Ovary (tissue), 10 donors: ENCODE measurements at places on chromosomes 5 and 9. TPM values are rescaled to one million over a fixed set of nuclear protein-coding genes. Genes with fewer than 3 reads are reported as not detected.

The LHX3 gene
- not detected for total RNA-seq

DNA sequence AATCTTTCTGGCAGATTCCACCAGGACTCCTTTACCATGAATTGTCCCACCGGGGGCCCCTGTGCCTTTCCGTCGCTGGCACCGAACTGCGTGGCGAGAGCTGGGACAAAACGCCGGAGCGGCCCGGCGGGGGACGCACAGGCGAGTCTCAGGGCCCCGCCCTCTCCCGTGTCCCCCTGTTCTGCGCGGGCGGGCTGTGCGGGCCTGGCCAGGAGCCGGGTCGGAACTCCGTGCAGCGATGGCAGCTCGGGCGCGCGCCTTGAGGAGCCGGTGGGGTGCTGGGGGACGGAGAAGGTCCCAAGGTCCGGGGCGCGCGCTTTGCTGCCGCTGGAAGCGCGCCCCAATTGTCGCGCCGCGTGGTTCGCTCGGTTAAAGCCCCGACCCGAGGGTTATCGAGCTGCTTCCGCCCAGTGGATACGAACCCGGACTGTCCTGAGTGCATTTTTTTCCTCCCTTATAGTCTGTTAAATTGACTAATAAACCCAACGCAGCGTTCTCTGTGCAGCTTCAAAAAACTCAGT lies 125.3 kb downstream of the TMEM174 start:
- no peak for DNase-seq

DNA sequence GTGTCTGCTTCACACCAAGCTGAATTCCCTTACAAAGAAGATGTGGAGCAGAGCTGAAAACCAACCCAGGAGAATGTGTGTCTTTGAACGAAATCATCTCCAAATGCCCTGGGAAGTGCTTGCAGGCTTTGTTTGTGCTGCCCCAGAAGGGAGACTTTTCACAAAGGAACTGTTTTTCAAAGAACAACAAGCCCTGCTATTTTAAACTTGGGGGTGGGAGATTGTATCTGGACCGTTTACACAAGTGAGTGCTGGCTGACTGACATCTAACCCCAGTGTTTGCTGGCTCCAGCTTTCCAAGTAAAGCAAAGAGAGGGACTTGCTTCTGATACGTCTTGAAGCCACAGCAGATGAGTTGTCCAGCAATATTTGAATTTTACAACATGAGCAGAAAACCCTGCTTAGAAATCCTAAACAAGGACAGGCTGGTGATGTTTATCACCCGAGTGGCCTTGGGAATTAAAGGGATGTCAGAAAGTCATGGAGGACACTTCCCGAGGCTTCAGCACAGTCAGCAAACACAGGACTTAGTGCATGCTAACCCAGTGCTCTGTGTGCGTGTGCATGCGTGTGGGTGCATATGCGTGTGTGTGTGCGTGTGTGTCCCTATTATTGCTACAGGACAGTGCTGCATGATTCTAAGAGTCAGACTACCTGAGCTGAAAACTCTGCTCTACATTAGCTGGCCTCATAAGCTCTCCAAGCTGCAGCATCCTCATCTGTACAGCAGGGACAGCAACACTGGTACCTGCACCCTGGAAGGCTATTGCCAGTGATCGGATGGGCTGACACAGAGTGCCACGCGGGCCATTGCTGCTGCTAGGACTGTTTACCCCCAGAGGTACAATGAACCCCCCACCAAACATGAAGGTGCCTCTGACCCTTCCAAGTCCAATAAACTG lies 1.4 kb downstream of the ADAMTS12 start:
- no peak for DNase-seq

GRCh38 chr5:15510092-15510491 lies 10.1 kb downstream of the FBXL7 start:
- no peak for DNase-seq

- no peak for DNase-seq
Measured at GRCh38 chr5:133475986-133476385, 136.4 kb downstream of the FSTL4 start.

DNA sequence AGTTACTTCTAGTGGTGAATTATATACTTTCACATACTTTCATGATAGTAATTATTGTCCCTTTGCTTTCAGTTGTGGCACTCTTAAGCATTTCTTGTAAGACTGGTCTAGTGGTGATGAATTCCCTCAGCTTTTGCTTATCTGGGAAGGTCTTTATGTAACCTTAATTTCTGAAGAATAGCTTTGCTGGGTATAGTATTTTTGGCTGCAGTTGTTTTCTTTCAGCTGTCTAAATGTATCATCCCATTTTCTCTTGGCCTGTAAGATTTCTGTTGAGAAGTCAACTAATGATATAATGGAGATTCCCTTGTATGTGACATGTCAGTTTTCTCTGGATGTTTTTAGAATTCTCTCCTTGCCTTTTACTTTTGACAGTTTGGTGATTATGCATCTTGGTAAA lies 41.0 kb downstream of the TMEM38B start:
- DNase-seq = no peak

The HAPLN1 gene
- total RNA-seq = not detected

The LCN1 gene
- total RNA-seq = not detected

GRCh38 chr5:93184041-93184440 lies 397.0 kb downstream of the NR2F1-AS1 start:
- no peak for DNase-seq

DNA sequence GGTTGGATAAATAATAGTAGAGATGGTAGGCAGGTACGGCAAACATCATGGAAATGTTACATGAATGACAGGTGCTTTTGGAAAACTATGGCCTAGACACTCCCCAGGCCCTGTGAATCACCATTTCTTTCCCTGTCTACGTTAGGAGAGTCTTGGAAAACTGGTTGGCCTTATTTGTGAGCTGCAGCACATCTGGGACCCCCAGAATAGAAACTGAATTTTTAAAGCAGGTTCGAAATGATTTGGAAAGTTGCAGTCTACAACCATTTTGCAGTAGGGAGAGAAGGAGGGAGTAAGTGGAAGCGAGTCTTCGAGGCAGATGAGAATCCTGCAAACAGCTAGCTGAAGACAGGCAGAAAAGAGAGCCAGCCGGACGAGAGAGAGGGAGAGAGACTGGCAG lies 13.0 kb downstream of the C1QTNF2 start:
- DNase-seq = no peak

The NTMT1 gene
- total RNA-seq = 11.9 TPM

The ZBED3 gene
- 19.7 TPM for total RNA-seq

The MVB12B gene
- 21.3 TPM for total RNA-seq

DNA sequence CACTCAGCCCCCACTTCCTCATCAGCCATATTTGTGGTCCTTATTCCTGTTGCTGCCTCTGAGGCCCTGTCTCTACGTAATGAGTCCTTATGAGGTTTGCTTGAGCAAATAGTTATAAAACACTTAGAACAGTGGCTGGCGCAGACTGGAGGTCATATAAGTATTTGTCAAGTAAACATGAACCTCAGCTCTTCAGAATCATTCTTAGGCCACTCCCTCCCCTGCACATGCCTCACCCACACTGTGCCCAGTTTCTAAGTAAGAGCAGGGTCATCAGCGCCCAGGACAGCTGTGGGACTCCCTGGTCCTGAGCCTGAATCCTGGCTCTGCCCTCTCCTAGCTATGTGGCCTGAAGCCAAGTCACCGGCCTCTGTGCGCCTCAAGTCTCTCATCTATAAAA lies 4.0 kb downstream of the ST6GALNAC4 start:
- no peak for DNase-seq

- no peak for DNase-seq
Measured at GRCh38 chr5:142957528-142957927, 187.4 kb downstream of the ARHGAP26 start.

DNA sequence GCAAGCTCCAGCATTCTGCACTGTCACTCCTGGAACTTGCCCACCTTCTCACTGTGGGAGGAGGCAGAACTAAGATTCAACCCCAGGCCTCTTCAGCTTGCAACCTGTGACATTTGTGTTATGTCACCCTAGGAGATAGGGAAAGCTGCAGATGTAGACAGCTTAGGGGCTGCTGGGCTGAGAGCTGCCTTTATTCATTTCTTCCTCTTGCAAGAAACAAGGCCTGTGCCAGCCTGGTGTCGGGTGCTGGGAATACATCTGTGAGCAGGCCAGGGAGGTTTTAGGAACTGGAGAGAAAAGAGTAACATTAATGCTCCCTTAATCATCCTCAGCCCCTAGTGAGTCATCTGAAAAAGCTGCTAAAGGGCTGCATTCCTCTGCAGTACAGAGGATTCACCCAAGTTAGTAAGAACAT lies 101.8 kb downstream of the FGF18 start:
- DNase-seq = peak; percentile 62

- DNase-seq = no peak
Measured at GRCh38 chr5:66701244-66701643, 105.1 kb downstream of the MAST4 start.

GRCh38 chr5:95884511-95884910 lies 62.0 kb upstream of the GLRX start:
- no peak for DNase-seq

- DNase-seq = peak; percentile 92
Measured at GRCh38 chr5:177133096-177133852, at the start of gene NSD1. NSD1 (plus strand) TSS chr5:177133773; CDS start chr5:177135104, 1,331 bp downstream.

The RASEF gene
- 1.3 TPM for total RNA-seq

The TNC gene
- total RNA-seq = 3.8 TPM

DNA sequence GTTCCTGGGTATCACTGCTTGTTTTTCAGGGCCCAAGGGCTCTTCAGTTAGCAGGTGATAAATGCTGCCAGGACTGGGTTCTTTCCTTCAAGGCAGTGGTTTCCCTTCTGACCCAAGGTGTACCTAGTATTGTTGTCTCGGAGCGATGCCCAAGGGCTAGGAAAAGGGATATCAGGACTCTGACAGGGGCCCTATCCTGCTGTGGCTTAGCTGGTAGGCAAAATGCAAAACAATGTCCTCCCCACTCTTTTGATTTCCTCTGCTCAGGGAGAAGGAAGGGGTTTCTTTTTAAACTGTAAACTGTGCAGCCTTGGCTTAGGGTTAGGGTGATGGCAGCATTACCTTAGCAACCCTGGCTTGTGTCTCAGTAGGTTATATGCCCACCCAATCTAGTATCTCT lies 508.8 kb upstream of the CTNND2 start:
- no peak for DNase-seq

The C9orf153 gene
- total RNA-seq = 0.12 TPM

The PCDHGA8 gene
- 3.6 TPM for total RNA-seq

The RNF224 gene
- not detected for total RNA-seq

- no peak for DNase-seq
Measured at GRCh38 chr9:112327718-112328450, 5.5 kb downstream of the PTBP3 start.

DNA sequence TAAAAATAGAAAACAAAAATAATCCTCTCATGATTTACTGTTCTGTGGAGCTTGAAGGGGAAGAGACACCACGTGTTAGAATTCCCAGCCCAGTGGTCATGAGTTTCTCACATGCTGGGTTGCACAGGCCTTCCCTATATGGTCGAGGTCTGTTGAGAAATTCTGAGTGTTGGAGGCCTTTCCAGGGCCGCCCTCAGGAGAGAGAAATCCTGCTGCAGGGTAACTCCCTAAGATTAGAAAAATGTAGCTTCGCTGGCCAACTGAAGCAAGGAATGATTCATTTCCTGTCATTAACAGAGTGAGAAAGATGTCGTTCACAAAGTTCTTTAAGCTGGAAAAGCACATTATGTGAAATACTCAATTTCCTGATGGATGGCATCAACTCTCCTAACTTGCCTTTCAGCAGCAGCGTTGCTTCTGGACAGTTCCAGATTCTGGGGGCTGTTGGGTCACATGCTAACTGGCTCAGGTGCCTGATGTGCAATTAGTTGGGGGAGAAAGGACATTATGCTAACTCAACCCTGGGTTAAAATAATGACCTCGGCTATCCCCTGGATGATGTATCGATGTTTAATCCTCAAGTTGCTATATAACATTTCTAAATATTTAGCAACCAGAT lies 104.8 kb upstream of the CD180 start:
- DNase-seq = peak; percentile 59

- no peak for DNase-seq
Measured at GRCh38 chr9:98652741-98653140, 56.0 kb downstream of the GABBR2 start.

The ECSCR gene
- 4.4 TPM for total RNA-seq

GRCh38 chr5:167294882-167295680 lies 996.4 kb upstream of the WWC1 start:
- DNase-seq = no peak

The CTXN3 gene
- not detected for total RNA-seq

- peak; percentile 65 for DNase-seq
Measured at GRCh38 chr5:36507332-36507952, 99.0 kb upstream of the SLC1A3 start.

The GABRA6 gene
- total RNA-seq = not detected

GRCh38 chr9:136950656-136951276 lies 1.3 kb upstream of the LCN12 start:
- DNase-seq = no peak

The LHX2 gene
- 0.87 TPM for total RNA-seq

GRCh38 chr5:142486581-142486980 lies 161.8 kb upstream of the SPRY4 start:
- DNase-seq = no peak

DNA sequence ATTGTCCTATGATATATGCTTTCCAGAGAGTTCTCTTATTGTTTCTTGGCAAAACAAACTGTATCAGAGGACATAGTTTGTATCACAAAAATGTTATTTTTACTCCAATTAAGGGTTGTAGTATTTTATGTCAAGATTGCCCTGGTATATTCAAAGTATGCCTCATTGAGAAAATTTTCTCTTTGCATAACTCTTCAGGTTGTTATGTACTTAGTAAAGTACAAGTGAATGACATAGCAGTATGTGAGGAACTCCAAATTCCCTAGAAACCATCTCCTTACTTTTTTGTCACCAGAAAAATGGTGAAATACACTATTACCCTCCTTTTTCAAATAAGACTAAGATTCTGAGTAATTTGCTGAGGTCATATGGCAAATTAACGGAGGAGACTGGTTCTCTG lies 355.3 kb downstream of the NFIB start:
- no peak for DNase-seq

DNA sequence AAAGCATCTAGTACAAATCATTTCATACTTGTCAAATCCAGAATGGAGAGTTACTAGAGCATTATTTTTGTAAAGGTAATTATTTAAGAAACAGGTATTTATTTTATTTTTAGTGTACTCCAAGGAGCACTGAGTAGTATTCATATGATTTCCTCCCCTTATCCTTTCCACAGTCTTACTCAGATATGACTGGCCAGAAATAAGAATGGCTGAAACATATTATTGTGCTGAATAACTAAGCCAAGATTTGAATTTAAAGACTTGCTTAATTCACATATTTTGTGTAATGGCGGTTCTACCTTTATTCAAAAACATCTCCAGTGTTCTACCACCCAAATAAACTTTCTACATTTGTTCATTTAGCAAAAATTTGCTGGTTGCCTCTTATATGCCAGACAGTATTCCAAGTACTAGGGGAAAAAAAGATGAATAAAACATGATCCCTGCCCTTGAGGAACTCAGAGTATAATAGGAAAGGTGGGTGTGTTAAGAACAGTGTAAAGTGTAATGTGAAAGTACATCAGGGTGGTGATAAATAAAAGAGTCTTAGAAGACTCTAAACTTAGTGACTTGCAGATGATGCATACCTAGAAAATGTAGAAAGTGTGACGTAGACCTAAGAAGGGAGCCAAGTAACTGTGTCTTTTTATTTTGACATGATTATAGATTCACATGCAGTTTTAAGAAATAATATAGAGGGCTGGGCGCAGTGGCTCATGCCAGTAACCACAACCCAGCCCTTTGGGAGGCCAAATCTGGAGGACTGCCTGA lies 110.4 kb upstream of the GRHPR start:
- DNase-seq = no peak
